Naive B cell (primary cell): ENCODE measurements at places on chromosomes 1 and 21.

- DNase-seq, result no peak
Measured at GRCh38 chr21:44466351-44466954, 11.1 kb downstream of the LRRC3 start.

DNA sequence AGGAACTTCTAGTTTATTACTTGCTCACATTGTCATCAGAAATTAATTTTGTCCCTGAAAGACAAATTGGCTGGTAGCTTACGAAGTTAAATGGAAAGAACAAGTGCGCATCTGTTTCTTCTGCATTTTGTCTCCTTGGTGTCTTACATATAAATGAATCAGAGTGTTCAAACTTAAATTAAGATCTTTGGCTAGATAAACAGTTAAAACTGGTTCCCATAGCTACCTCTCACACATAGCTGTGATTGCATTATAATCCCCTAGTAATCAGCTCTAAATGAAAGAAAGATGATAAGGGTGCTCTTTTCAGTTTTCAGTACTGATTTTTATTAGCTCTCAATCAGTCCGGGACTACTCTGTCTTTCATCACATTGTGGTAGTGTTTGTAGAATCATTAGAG is 124.2 kb upstream of the LMO4 start:
- DNase-seq, result no peak

GRCh38 chr1:21550097-21550496 is 40.9 kb downstream of the ALPL start:
- no peak for DNase-seq

DNA sequence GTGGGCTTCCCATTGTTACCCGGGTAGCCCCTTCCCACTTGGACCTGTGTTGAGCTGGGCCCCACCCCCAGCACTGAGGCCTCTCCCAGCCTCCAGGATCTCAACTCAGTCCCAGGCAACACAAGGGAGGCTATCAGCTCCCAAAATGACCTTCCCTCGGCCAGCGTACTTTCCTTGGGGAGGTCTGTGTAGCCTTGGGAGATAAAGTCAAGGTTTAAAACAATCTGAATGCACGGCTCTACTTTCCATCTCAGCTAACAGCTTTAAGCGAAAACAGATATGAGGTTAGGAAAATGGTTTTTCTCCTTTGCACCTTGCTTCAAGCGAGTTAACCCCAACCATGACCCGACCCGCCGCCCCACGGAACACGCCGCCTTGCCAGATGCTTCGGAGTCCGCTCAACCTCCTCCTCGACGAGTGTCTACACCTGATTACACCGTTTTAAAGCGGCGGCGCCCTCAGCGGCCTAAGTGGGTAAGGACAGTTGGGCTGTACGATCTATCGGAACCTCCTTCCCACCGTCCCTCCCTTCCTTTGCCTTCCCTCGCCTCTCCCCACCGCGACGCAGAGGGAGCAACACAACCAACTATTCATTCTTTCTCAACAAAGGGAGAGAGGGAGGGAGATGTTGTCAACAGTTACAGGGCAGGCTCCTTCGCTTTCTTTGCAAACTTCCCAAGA is 1.1 kb downstream of the BCAR3 start:
- DNase-seq, result peak; percentile 66

GRCh38 chr1:8216005-8216404 is 101.9 kb upstream of the SLC45A1 start:
- DNase-seq, result no peak

DNA sequence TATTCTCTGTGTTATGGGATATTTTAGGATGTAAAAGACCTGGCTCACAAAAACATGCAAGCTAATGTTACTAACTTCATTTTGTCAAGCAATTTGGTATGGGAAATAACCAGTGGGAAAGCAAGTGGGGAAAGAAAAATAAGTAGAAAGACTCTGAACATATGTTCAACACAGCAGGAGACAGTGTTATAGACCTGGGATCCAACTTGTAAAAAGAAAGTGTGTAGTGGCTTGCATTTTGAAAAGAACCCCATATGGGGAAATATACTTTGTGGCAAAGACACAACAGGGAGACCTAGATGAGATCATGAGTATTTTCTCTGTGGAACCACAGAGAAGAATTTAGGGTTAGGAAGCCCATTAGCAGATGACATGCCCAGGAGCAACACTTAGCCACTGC is 212.7 kb upstream of the NRIP1 start:
- DNase-seq, result no peak

DNA sequence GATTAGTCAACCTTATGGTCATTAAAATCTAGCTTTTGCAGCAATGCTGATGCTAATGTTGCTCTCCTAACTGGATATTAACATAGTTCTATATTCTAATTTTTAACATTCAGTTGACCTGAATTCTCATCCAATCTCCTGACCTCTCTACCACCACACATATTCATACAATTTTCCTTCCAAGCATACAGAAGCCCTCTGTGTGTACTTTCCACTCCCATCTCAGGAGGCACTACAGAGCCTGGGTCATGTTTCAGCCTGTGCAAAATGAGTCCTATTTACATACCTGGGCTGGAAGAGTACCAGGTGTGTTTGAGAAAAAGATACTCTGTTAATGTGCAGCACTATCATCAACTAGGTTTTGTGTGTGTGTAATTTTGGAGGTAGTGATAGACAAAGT is 486.3 kb downstream of the NEGR1 start:
- no peak for DNase-seq

GRCh38 chr1:205317311-205317917 is 4.1 kb downstream of the NUAK2 start:
- no peak for DNase-seq

DNA sequence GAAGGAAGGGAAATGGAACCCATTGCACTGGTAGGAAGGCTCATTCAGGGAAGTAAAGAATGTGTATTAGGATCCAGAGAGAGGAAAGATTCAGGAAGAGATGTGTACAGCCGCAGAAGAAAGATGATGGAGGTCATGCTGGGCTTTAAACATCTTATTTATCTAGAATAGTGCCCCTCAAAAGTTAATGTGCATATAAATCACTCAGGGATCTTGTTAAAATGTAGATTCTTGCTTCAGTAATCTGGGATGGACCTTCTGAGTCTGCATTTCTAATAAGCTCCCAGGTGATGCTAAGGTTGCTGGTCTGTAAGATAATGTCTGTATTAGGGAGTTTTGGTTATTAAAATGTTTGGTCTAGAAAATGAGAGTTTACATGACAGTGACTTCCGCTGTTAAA is 46.3 kb downstream of the ADGRL2 start:
- no peak for DNase-seq

- no peak for DNase-seq
Measured at GRCh38 chr1:185972096-185972850, 238.1 kb downstream of the HMCN1 start.

DNA sequence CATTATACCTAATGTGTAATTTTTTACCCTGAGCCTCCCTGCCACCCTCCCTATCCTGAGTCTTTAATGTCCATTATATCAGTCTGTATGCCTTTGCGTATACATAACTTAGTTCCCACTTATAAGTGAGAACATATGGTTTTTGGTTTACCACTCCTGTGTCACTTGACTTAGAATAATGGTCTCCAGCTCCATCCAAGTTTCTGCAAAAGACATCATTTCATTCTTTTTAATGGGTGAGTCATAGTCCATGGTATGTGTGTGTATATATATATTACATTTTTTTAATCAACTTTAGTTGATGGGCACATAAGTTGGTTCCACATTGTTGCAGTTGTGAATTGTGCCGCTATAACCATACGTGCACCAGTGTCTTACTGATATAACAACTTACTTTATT is 477.1 kb upstream of the NEGR1 start:
- no peak for DNase-seq

- no peak for DNase-seq
Measured at GRCh38 chr1:19437891-19438294, 47.4 kb downstream of the CAPZB start.

DNA sequence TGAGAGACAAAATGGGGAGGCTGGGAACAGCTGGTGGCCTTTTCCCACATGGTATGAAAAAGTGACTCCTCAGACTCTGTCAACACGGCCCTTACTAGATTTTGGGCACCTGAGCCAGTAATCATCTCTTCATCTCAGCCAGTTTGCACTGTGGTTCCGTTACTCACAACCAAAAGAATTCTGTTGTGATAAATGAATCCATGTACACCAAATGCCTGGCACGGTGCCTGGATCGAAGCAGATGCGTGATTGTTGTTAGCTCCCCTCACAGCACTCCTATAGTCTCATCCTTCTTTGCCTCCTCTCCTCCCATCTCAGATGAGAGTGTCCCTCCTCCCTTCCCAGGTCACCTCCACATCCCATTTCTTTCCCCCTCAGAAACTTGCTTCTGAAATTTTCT is 57.9 kb upstream of the GJB5 start:
- DNase-seq, result no peak

GRCh38 chr1:27981145-27981544 is 21.4 kb downstream of the XKR8 start:
- no peak for DNase-seq

DNA sequence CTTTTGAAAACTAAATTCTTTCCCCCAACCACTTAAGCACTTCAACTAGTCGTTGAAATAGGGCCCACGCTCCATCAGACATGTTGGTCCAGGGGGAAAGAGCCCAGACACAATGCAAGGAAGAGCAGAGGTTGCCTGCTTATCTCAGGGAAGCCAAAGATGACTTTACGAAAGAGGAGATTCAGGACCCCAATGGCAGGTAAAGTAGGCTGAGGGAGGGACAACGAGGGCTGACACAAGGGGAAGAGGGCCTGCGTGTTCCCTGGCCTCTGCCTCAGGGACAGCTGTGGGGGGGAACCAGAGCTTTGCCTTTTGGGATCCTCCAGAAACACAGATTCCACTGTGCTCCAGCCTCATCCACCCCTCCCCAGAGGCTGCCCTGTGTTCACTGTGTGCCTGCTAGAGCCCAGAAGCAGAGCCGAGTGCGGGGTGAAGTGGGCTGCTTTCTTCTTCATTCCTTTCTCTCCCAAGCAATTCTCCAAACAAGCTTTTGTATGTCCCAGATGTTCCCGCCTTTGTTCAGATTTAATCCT is 135.5 kb upstream of the GRIK3 start:
- DNase-seq, result no peak

DNA sequence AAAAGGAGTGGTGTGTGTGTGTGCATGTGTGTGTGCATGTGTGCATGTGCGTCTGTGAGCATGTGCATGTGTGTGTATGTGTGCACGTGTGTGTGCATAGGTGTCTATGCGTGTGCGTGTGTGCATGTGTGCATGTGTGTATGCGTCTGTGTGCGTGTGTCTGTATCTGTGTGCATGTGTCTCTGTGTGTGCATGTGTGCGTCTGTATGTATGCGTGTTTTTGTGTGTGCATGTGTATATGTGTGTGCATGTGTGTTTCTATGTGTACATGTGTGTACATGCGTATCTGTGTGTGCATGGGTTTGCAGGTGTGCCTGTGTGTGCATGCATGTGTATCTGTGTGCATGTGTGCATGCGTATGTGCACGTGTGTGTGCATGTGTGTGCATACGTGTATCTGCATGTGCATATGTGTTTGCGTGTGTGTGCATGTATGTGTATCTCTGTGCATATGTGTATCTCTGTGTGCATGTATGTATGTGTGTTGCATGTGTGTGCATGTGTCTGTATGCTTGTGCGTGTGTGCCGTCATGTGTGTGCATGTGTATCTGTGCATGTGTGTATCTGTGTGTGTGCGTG is 77.9 kb downstream of the TCP10L start:
- no peak for DNase-seq

GRCh38 chr1:44244986-44245385 is 31.7 kb downstream of the DMAP1 start:
- DNase-seq, result no peak

DNA sequence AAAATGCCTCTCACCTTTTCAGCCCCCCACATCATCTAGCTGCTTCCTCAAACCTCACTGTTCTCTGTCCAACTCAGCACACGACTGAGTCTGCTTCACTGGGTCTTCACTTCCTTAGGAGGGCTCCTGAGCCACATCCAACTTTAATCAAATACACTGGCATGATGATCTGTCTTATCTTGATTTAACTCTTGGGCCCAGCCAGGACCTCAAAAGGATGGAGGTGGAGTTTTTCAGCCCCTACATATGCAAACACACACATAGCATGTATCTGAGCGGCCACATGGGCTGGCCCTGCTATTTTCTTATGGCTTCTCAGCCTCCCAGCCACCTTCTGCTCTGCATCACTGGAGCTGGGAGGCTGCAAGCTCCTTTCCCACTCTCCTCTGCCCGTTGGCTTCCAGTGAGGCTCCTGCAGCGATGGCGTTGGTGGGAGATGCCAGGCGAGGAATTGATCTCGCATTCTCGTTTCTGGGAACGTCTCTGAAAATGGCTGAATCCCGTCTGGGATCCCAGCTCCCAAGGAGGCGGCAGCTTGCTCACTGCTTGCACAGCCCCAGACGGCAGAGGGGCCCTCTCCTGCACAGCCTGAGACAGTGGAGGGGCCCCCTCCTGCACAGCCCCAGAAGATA is 1.8 kb upstream of the PRXL2B start:
- peak; percentile 31 for DNase-seq

- DNase-seq, result no peak
Measured at GRCh38 chr1:160415696-160416290, 15.4 kb downstream of the VANGL2 start.

DNA sequence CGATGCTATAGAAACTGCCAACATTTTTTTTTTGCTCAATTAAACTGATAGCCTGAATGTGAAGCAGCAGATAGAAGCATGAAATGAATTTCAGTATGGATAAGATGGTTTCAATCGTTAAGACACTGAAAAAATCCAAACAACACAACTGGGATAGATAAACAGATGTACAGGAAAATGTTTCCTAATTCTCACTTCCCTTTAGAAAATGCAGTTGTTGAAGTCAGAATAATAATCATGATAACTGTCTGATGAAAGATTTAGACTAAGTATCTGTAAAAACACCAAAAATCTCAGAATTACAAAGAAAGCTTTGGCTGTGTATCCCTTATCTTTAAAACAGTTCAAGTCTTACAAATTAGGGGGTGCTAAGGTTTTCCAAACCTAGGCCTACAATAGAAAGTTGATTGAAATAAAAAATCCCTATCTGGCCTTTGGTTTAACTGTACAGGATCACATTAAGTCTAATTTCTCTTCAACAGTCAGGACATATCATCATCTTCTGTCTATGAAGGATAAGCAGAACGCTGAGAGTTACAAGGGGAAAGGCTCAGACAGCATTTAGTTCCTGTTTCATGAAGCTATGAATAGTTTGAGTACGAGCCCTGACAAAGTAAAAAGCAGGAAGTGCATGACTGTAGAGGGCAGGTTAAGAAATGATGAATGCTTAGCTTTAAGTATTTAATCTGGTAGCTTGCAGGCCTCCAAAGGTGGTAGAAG is 203.2 kb downstream of the APP start:
- peak; percentile 55 for DNase-seq
